Activated CD4-positive, alpha-beta T cell treated with anti-CD3 and anti-CD28 coated beads, Interleukin-2, amount 10 ng/mL, durations not matched to agents 7 days and 5 days (primary cell): ENCODE measurements at places on chromosomes 5 and 9. TPM values are rescaled to one million over a fixed set of nuclear protein-coding genes. Genes with fewer than 3 reads are reported as not detected.

DNA sequence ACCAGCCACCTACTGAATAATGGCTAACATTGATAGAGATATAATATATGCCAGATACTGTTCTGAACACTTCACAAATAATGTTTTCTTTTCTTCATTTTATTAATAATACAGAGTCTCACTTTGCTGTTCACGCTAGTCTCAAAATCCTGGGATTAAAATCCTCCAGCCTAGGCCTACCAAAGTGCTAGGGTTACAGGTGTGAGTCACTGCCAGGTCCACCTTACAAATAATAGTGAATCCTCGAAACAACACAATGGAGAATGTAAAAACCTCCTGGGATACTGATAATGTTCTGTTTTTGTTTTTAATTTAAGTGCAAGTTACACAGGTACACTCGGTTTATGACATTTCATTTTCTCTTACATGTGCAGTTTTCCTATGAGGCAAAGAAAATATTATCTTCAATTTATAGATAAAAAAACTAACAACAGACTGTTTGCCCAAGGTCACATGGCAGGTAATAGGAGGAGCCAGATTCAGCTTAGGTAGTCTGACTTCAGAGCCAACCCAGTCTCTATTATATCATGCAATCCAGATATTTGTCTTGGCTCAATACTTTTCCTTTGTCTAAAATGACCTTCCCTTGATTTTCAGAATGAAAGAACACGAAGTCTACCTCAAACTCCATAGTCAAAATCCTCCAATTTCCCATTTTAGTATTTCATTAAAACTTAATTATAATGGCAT is 7.8 kb downstream of the ZFR start:
- no peak for DNase-seq

DNA sequence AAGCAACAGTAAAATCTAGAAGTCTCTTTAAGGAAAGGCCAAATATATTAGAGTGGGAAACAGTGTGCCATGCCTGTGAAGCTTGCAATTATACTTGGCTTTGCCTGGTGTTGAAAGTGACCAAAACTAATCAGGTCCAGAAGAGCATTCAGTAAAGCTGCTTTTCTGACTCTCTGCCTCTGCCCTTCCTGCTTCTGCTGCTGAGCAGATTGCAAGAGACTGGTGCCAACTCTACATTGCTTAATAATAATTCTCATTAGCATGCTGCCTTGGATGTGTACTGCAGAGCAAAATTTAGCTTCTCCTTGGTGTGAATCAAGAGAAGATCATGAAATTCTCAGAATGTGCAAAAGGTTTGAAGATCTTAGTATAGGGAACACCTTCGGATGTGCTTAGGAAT is 120.4 kb upstream of the RFX3 start:
- DNase-seq = no peak

DNA sequence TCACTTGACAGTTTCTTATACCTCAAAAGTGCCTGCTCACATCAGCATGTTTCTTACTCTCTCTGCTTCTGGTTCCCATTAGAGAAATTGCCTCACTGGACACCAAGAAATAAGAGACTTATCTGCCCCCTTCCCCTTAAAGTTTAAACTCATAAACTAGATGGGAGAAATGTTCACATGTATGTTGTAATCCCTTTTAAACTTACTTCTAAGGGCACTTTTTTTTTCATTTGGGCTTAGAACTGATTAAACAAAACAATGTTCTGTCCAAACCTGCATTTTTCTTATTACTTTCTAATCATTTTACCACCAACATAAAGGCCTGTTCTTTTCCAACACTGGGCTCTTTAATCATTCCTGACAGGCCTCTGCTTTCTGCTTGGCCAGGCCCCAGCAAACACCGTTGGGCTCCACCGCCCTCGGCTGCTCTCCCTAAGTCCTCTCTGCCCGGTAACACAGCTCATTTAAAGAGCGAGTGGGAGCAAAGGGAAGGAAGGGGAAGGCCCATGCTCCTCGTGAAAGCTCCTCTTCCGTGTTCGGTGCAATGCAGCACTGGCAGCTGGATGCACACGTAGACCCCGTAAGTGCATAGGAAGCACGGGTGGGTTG is 53.4 kb downstream of the ROR2 start:
- DNase-seq = no peak

Gene SPATA31E1
- total RNA-seq = not detected

Gene C5orf52
- total RNA-seq = not detected
